ENCODE measurements at places on chromosomes 7 and 10.

DNA sequence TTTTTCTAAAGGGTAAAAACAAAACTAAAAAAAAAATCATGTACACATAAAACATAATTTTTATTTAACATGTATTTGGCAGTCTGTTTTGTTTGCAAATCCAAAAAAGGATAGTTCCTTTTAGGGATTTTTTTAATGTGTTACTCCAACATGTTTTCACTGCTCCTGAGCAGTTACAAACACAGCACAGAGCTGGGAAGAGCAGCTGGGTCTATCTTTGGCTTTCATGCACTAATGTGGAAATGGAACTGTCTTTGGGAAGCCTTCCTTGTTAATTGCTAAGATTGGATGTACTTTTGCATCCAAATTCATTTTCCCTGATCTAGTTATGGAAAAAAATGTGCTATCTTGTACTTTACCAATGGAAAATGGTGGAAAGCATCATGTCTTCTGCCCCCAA, 1035.1 kb downstream of the CNTNAP2 start:
- no peak for DNase-seq

DNA sequence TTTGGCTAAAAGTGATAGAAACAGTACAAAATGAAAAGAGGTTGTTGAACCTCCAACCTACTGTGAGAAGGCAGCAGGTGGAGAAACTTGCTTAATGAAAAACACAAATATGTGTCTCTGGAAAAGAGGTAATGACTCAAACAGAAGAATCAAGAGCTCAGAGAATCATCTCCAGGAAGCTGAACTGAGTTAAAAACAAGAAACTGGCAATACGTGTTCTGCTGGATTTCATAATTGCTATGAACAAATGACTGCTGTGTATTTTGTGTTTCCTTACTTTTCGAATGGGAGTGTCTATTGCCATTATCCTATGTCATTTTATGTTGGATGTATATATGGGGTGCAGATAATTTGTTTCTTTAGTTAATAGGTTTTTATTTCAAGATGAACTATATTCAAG, 401.1 kb downstream of the DGKB start:
- no peak for DNase-seq

DNA sequence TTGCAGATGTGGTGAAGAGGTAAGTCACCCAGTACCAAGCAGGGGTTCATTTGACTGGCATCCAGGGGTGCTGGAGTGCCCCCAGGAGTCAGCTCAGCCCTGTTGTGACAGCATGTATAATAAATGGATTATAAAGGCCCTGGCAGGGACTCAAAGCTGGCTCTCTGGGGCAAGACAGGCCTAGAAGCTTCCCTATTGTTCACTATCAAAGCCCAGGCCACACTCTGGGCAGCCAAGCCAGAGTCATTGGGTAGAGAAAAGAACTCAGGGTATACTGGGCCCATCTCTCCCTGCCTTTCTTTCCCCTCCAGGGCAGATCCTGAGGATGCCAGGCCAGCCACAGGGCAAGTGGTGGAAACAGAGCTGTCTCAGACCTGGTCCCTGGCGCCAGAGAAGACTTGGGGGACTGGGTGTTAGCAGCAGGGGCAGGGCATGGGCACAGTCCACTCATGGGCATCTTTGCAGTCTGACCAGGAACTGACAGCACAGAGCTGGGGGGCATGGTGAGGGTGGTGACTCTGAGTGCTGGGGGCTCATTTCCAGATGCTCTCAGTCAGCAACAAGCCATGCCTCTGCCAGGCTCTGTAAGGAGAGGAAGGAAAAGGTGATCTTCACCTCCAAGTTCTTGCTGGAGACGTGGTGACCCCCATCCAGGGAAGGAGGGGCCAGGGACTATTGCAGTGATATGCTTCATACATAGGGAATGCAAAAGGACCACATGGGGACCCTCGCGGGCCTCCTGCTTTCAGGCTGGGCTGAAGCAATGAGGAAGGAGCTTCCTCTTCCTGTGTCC, 11.7 kb downstream of the RBP3 start:
- no peak for DNase-seq

GRCh38 chr10:27744802-27745731, 552 bp downstream of the MKX start:
- DNase-seq, result no peak

DNA sequence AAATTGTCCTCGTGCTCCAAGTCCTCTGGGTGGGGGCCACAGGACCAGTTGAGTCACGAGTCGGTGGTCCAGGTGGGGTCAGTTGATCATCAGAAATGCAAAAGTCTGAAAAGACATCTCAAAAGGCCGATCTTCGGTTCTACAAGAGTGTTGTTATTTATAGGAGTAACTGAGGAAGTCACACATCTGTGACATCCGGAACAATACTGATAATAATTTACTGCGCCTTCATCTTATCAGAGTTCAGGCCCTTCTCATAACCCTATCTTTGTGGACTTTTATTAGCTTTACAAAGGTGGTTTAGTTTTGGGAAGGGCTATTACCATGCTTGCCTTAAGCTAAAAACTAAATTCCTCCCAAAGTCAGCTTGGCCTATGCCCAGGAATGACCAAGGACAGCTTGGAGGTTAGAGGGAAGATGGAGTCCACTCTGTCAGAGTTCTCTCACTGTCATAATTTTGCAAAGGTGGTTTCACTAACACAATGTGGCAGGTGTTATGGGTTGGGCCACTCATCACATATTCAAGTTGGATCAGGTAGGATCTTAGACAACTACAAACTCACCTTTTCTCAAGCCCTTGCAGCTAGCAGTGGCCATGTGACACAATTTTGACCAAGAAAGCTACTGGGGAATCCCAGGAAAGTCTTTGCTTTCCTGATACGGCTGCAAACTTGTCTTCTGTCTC, 54.7 kb upstream of the CHST3 start:
- no peak for DNase-seq

Data from occipital lobe (tissue), 3 donors.